HCT116 (cell line): ENCODE measurements at places on chromosomes 11 and 22.
A peak's percentile ranks its signal among the peaks of the same experiment; 100 is the strongest.

- no peaks in the 10 kb centered on the region for H3K27me3 ChIP-seq
- peaks cover 3% of the 10 kb centered on the region; the same call in 1 of the 2 replicates for H3K4me1 ChIP-seq
- peak overlapping the region; percentile 48; the same call in 1 of the 2 replicates for H3K27ac ChIP-seq
- peak overlapping the region; percentile 65 for H3K4me3 ChIP-seq
Measured at GRCh38 chr11:86954269-86955110, 705 bp downstream of the FZD4 start.

DNA sequence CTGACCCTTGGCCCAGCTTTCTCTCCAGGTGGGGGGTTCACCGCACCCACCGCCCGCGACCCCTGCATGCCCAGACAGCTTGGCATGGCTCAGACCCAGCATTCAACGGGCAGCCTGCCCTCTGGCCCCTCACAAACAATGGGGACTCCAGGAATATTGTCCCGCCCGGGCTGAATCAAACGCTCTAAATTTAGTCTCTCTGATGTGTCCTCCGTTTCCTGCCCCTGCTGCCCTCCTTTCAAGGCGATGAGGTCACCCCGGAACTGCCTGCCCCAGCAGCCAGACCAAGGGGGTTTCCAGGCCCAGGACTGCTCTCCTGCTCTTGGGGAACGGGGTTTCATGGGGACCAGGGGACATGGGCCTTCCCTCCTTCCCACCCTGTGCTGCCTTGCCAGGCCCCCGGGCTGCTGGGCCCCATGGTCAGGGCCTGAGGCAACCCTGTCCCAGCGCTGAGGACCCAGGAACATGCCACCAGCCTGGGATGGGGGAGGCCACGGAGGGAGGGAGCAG is 10.1 kb upstream of the PDGFB start:
- no peaks in the 10 kb centered on the region for H3K27me3 ChIP-seq
- no peak for DNase-seq
- H3K36me3 ChIP-seq = no peaks in the 10 kb centered on the region
- H3K4me1 ChIP-seq = peaks cover 35% of the 10 kb centered on the region
- no peak overlapping the region for H3K4me3 ChIP-seq
- H3K27ac ChIP-seq = peak overlapping the region; percentile 45; the same call in 1 of the 2 replicates

- no peaks in the 10 kb centered on the region for H3K36me3 ChIP-seq
- no peaks in the 10 kb centered on the region; the same call in 1 of the 2 replicates for H3K4me1 ChIP-seq
- no peak overlapping the region for H3K4me3 ChIP-seq
- H3K27me3 ChIP-seq = no peaks in the 10 kb centered on the region
- no peak for DNase-seq
Measured at GRCh38 chr11:86673055-86673843, 833 bp upstream of the ME3 start.

GRCh38 chr11:2688381-2689231 is 11.2 kb downstream of the KCNQ1OT1 start:
- no peak for DNase-seq
- no peaks in the 10 kb centered on the region for H3K4me1 ChIP-seq
- H3K36me3 ChIP-seq = no peaks in the 10 kb centered on the region
- no peaks in the 10 kb centered on the region for H3K27me3 ChIP-seq

- no peaks in the 10 kb centered on the region for H3K4me1 ChIP-seq
- no peak overlapping the region for H3K4me3 ChIP-seq
- no peak overlapping the region for H3K27ac ChIP-seq
- no peaks in the 10 kb centered on the region for H3K36me3 ChIP-seq
Measured at GRCh38 chr11:40647295-40647694, 812.2 kb downstream of the LRRC4C start.

- DNase-seq = peak; percentile 64
- H3K27ac ChIP-seq = no peak overlapping the region
- H3K36me3 ChIP-seq = no peaks in the 10 kb centered on the region
- H3K4me1 ChIP-seq = peaks cover 9% of the 10 kb centered on the region
- H3K27me3 ChIP-seq = no peaks in the 10 kb centered on the region
Measured at GRCh38 chr11:62081378-62082291, 42.2 kb upstream of the INCENP start.

DNA sequence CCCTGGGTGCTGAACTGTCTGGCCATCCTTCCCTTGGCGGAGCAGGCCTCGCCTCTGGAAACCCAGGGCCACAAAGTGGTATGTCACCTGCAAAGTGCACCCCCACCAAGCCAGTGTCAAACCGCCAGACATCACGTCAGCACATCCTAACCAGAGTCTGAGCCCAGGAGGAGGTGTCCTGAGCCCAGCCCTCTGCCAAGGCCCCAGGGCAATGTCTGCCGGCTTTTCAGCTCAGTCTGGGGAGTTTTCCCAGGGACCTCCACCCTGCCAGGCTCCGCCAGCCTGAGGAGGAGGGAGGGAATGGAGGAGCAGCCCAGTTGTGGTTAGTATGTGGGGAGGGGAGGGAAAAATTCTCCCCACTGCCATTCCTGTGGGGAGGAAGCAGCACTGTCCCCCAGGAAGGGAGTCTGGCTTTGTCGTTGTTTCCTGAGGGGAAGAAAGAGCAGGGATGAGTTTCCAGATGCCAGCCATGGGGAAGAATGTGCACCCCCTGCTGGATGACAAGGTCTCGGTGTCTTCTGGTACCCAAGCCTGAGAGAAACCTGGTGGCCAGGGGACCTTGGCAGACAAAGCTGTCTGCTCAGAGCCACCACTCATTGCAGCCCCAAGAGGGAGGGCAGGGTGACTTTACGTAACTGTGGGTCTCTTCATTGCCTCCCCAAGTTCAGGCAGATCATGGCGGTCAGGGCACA is 81.4 kb upstream of the CD82 start:
- H3K4me3 ChIP-seq = no peak overlapping the region
- no peaks in the 10 kb centered on the region for H3K27me3 ChIP-seq
- no peaks in the 10 kb centered on the region for H3K4me1 ChIP-seq
- H3K36me3 ChIP-seq = no peaks in the 10 kb centered on the region

GRCh38 chr11:8227156-8228152 is 36.2 kb downstream of the LMO1 start:
- DNase-seq = no peak
- H3K4me3 ChIP-seq = no peak overlapping the region

DNA sequence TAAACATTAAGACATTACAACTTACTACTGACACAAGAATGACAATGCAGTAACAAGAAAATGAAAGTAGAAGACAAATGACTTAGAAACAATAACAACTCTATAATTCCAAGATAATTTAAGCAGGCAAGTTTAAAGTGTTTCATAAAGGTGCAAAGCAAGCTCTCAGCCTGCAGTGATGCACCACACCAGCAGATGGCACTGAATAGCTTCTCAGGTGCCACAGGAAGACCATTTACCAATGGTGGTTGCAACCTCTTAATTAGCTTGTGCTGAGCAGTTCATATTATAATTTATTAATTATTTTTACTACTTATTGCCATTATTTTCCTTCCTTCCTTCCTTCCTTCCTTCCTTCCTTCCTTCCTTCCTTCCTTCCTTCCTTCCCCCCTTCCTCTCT is 60.6 kb downstream of the NXPE2 start:
- H3K4me3 ChIP-seq = no peak overlapping the region
- H3K27me3 ChIP-seq = no peaks in the 10 kb centered on the region
- no peaks in the 10 kb centered on the region for H3K4me1 ChIP-seq
- no peaks in the 10 kb centered on the region for H3K36me3 ChIP-seq
- H3K27ac ChIP-seq = no peak overlapping the region
- peak; percentile 22 for DNase-seq

- H3K27ac ChIP-seq = no peak overlapping the region
- H3K4me1 ChIP-seq = no peaks in the 10 kb centered on the region
- H3K27me3 ChIP-seq = no peaks in the 10 kb centered on the region
- H3K4me3 ChIP-seq = no peak overlapping the region
- H3K36me3 ChIP-seq = no peaks in the 10 kb centered on the region
Measured at GRCh38 chr11:131977231-131977630, 606.8 kb downstream of the NTM start.

DNA sequence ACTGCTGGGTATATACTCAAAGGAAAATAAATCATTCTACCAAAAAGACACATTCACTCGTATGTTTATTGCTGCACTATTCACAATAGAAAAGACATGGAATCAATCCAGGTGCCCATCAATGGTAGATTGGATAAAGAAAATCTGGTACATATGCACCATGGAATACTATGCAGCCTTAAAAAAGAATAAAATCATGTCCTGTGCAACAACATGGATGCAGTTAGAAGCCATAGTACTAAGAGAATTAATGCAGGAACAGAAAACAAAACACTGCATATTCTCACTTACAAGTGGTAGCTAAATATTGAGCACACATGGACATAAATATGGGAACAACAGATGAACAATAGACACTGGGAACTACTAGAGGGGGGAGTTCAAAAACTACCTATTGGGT is 96.3 kb downstream of the FAM76B start:
- DNase-seq = no peak
- H3K4me3 ChIP-seq = no peak overlapping the region
- peaks cover 21% of the 10 kb centered on the region for H3K27me3 ChIP-seq
- no peaks in the 10 kb centered on the region for H3K36me3 ChIP-seq
- H3K4me1 ChIP-seq = no peaks in the 10 kb centered on the region

DNA sequence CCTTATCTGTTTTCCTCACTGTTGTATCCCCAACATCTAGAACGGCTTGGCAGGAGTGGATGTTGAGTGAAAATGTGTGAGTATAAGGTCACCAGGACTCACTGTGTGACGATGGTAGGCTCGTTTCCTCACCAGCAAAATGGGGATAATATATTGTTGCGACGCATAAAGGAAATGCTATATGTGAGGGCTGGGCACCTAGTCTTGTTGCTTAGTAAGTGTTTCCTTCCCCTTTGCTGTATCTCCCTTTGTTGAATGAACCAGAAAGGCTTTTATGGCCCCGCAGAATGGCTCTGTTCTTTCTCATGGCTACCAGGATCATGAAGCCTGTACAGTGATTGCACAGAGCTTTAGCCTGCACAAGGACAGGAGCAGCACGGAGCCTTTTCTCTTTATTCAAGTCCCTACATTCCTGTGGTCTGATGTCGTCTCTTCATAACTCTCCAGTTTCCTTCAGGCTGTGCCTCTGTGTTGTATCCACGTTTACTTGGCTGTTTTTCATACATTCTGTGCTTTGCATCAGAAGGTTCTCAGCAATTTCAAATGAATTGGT is 5.4 kb downstream of the TNRC6B start:
- no peak for DNase-seq
- no peak overlapping the region for H3K4me3 ChIP-seq
- H3K27me3 ChIP-seq = no peaks in the 10 kb centered on the region

DNA sequence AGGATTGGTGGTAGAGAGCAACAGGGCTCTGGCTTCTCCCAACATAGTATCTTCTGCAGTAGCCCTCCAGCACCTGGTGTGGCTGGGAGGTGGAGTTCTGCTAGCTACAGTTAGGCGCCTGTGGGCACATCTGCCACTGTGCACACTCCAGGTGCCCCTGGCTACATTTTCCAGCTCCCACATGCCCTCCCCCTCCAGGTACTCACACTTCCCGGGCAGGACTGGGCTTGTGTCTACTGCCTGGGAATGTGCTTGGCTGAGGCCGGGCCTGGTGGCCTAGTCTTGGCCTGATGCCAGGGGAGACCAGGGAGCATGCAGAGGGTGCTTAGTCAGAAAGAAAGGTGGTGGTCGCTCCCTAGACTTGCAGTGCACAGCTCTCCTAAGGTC is 15.8 kb downstream of the PHLDB1 start:
- no peaks in the 10 kb centered on the region for H3K36me3 ChIP-seq
- H3K27ac ChIP-seq = peak overlapping the region; percentile 96
- no peaks in the 10 kb centered on the region for H3K27me3 ChIP-seq
- no peak overlapping the region; the same call in 1 of the 2 replicates for H3K4me3 ChIP-seq
- no peak for DNase-seq

DNA sequence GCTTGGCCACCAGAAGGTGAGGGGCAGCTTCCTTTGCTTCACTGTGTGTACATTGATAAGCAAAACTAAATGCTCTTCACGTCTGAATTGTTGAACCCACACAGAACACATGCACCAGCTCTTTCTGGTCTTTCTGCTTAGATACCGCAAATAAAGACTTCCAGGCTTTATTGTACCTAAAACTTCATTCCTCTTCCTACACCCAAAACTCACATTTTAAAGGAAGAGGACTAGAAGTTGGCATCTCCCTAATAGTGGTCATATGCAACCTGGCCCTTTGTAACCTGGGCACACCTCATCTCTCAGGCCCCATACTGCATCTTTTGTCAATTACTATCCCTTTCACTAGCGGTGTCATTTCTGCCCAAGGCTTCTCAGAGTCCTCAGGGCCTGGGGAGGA is 5.9 kb downstream of the SLC17A6 start:
- H3K4me1 ChIP-seq = no peaks in the 10 kb centered on the region
- H3K36me3 ChIP-seq = no peaks in the 10 kb centered on the region
- H3K27me3 ChIP-seq = no peaks in the 10 kb centered on the region
- no peak for DNase-seq
- no peak overlapping the region for H3K4me3 ChIP-seq

GRCh38 chr11:133608496-133608895 is 76.2 kb upstream of the OPCML start:
- H3K36me3 ChIP-seq = no peaks in the 10 kb centered on the region
- no peak overlapping the region for H3K4me3 ChIP-seq
- no peaks in the 10 kb centered on the region for H3K4me1 ChIP-seq
- H3K27ac ChIP-seq = no peak overlapping the region
- H3K27me3 ChIP-seq = no peaks in the 10 kb centered on the region

- H3K36me3 ChIP-seq = peaks cover 7% of the 10 kb centered on the region
- H3K4me3 ChIP-seq = no peak overlapping the region
- no peaks in the 10 kb centered on the region for H3K4me1 ChIP-seq
Measured at GRCh38 chr22:40932396-40932795, 18.8 kb upstream of the RBX1 start.

GRCh38 chr22:48819232-48819631 is 1008.4 kb downstream of the BRD1 start:
- H3K4me3 ChIP-seq = no peak overlapping the region
- H3K4me1 ChIP-seq = no peaks in the 10 kb centered on the region
- no peaks in the 10 kb centered on the region for H3K36me3 ChIP-seq
- no peak overlapping the region for H3K27ac ChIP-seq
- 0 out of 2 replicates have a peak, but pooled peaks cover 2% of the 10 kb centered on the region for H3K27me3 ChIP-seq
- DNase-seq = no peak

DNA sequence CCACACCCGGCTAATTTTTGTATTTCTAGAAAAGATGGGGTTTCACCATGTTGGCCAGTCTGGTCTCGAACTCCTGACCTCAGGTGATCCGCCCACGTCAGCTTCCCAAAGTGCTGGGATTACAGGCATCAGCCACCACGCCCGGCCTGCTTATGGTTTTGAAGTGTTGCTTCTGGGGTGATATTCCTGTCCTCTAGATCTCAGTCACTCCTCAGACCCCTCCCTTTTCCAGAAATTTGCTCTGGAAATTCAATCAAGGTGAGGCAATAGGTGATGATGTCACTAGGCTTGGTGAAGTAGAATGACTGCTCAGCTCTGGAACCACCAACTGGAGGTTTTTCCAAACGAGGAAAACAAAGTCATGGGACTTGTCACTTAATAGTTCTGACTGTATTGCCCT is 36.6 kb upstream of the CREB3L1 start:
- H3K4me3 ChIP-seq = no peak overlapping the region
- peaks cover 32% of the 10 kb centered on the region for H3K4me1 ChIP-seq
- no peaks in the 10 kb centered on the region for H3K27me3 ChIP-seq
- no peak for DNase-seq
- H3K36me3 ChIP-seq = no peaks in the 10 kb centered on the region
